ENCODE measurements at places on chromosomes 6 and 20.

GRCh38 chr6:5994234-5994998, 12.3 kb downstream of the NRN1 start:
- DNase-seq: no peak

DNA sequence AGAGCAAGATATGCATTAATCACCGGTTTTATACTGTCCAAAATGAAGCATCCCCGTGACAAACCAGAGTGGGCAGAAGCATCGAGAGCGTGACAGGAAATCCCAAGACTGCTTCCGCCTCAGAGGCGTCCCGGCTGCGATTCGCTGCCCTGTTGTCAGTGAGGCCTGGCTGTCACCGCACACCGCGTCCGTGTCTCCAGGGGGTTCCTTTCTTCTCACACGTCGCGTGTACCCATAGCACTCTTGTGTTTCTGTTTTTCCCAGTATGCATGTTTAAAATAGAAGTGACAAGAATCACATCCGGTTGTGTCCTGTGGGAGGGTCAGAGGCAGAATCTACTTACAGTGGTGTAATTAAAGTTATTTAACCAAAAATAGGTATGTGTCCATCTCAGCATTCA, 8.3 kb upstream of the ADRM1 start:
- DNase-seq: no peak

DNA sequence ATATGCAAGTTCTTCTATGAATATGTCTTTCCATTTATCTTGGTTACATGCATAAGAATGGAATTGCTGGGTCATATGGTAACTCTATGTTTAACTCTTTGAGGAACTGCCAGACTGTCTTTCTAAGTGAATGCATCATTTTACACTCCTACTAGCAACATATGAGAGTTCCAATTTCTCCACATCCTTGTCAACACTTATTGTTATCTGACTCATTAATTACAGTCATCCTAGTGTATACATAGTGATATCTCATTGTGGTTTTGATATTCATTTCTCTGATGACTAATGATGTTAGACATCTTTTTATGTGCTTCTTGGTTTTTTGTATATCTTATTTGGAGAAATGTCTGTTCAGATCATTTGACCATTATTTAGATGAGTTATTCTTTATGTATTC, 96.7 kb upstream of the LAMP5 start:
- no peak for DNase-seq

- no peak for DNase-seq
Observed at GRCh38 chr20:44166008-44166407, 21.0 kb downstream of the JPH2 start.

GRCh38 chr6:21992178-21992967, 304.5 kb downstream of the PRL start:
- no peak for DNase-seq

DNA sequence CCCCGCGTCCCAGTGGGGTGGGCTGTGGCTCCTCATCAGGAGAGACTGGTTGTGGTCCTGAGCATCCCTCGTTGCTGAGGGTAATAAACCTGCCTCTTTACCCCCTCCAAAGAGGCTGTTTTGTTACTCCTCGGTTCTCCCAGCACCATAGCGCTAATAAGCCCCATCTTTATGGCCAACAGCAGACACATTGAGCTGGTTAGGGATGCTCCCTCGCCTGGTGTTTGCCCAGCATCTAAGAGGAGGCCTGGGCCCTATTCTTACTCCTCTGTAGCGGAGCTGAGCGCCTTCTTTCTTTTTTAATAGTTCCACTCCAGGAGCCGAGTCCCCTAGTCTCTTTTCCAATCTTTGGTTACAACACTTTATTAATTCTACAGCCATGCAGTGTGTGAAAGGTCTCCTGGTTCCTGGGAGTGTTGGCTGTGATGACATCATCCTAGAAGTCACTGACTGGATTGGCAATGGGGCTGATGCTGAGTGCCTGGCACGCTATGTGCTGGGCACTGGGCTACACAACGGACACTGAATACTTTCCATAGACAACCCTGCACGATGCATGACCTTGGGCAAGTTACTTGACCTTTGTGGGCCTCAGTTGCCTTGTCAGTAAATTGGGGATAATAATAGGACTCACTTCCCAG, 50.6 kb upstream of the CCDC167 start:
- no peak for DNase-seq

DNA sequence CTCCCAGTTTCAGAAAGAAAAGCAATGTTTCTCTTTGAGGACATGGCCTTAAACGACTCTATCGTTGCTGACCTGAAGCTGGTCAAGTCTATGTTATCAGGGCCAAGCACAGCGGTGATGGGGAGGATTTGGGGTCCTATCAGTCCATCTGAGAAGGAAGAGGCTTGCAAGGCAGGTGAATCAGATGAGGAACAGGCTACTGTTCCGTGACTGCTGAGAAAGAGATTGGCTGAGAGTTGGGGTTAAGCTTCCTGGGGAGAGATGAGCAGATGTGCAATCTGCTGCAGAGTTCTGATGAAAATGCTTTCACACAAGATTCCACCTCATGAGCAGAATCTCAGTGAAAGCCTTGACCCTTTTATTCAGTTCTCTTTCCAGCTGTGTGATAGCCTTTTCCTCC, 168.3 kb upstream of the STMND1 start:
- DNase-seq: no peak

DNA sequence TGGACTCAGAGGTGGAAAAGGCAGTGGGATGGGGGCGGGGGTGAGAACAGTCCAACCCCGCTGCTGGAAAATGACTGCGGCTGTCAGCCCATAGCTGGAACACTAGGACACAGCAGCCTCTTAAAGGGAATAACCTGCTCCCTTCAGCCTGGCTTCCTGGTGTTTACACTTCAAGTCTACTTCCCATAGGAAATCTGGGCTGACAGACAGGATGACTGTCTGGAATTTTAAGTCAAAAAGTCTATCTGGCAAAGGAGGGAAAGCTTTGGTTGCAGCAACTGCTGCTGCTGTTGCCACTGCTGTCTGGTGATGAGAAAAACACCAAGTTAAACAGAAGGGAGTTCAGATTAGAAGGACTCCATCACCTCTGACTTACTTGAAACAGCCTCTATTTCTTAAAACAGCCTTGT, 44.9 kb downstream of the TNFRSF21 start:
- DNase-seq: no peak

- DNase-seq: no peak
Observed at GRCh38 chr6:49072146-49072545, 390.9 kb downstream of the MMUT start.
